Brain pericyte (primary cell): ENCODE measurements at places on chromosomes 6 and 20.

GRCh38 chr6:111952821-111953540 is 79.7 kb upstream of the FYN start:
- no peak for DNase-seq

DNA sequence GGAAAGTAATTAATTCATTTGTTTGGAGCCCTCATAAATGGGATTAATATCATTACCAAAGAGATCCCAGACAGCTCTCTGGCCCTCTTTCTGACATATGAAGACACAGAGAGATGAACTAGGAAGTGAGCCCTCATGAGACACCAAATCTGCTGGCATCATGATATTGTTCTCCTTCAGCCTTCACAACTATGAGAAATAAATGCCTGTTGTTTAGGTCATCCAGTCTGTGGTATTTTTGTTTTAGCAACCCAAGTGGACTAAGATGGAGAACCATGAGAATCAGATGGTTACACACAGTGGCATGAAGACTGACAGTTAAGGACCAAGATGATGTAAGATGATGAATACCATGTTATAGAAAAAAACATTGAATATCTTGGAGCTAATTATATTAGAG is 16.9 kb upstream of the HBS1L start:
- DNase-seq = no peak

GRCh38 chr6:113363866-113364265 is 493.3 kb upstream of the MARCKS start:
- no peak for DNase-seq

DNA sequence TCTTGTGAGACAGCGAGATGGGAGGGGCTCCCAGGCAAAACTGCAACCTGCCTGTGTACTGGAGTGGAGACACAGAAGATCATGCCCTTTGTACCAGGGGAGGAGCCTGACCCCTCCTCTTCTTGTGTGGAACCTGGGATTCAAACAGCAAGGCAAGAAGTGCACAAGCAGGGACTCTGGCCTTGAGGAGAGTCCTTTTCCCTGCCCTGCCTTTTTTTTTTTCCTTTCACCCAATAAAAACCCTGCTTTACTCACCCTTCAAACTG is 251.8 kb upstream of the OPRM1 start:
- no peak for DNase-seq

DNA sequence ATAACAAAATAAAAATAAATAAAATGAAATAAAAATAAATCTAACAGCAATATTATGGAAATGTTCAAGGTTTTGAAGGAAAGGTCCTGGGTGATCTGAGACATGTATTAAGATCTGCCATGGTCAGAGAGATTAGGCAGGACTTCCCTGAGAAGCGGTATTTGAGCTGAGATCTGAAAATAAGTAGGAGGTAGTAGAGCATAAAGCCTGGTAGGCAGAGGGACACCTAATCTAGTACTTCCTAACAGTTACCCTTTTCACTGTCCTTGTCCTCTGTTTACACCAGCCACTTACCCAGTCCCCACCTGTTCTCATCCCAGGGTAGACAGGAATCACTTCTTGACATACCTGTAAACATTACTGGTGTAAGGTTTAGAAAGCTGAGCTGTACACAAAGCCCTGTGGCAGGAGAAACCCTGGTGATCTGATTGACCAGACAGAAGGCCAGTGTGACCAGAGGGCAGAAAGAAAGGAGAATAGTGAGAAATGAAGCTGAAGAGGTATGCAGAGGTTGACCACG is 8.3 kb upstream of the ZNF318 start:
- no peak for DNase-seq

DNA sequence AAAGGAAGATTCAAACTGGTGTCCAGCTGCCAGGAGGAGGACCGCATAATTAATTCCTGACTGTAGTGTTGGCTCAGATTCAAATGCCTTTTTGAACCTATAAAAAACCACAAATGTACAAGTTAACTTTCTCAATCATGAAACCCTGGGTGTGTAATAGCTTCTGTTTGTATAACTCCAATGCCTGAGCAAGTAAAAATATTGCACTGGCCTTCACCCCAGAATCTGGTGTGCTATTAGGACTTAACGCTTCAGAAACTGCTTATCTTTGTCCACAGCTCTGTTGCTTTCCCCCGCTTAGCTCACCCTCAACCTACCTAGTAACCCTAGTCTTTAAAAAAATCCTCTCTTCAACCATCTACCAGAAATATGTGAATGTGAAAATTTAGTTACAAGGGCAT is 119.1 kb upstream of the MAP7 start:
- DNase-seq = peak; percentile 73

DNA sequence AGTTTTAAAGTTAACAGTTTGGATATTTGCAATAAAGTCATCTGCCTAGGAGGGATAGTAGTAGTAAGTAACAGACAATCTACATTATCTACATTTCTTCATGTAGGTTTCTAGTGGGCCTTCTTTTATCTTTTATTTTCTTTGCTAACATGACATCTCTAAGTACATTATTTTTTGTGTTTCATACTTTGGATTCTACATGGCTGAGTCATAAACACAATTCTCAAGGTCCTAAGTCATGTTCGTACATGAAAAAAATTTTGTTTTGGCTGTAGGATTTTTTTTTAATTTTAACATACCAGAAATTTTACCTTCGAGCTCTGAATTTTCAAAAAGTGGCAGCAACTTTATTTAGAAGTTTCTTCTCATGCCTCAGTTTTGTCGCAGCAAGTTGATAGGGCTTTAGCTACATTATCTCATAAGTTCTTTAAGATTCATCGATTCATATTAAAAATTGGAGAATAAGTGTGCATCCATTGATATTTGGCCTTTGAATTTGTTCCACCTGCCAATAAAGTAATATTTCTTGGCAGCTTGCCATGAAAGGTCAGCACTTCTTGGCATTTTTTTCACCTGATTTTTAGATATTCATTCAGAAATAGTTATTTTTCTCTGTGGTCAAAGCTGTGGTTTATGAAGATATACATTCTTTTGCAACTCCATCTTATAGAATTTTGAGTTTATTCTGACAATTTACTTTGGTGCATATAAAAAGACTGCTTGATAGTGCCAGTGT is 146.2 kb downstream of the GRIK2 start:
- DNase-seq = no peak

DNA sequence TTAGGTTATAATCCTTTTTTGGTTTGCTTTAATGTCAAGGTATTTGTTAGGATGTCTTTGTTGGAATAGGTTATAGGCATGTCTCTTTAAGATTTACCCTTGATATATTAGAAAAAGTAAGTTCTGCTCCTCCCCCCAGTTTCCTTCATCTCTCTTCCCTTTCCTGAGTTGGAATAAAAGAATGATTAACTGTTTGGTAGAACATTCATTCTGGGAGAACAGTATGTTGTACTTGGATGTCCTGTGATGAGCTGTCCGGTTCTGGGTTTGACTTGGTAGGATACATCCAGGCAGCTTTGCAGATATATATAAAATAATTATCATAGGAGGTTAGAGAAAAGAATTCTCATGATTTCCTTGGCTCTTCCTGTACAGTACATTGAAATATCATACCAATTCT is 199.6 kb upstream of the RREB1 start:
- DNase-seq = no peak

DNA sequence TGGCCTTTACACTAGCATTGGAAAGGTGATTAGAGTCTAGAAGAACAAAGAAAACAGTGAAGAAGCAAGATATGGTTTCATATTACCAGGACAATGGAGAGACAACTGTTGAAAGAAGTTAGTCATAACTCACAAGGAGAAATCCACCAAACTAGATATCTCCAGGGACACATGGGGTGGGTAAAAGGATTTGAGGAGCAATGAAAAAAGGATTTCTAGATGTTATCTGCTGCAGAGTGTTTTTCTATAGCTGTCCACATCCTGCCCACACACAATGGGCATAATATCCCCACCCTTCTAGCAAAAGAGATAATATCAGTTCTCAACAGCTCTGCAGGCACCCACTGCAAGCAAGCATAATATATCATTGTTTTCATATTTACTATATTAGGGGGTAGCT is 303.1 kb downstream of the HAO1 start:
- no peak for DNase-seq

DNA sequence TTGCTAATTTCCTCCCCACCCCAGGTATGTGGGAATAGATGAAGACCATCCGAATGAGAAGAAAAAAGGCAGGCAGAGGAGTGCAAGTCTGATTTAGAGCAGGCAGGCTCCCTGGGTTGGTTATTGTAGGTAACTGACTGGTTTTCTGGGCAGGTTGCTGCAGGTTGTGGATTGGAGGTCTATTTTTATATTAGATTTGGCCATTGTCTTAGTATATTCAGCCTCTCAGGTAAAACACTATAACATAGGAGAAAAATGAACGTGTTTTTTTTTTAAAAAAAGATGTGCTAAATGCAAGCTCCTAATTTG is 492 bp upstream of the TBC1D7 start:
- no peak for DNase-seq

DNA sequence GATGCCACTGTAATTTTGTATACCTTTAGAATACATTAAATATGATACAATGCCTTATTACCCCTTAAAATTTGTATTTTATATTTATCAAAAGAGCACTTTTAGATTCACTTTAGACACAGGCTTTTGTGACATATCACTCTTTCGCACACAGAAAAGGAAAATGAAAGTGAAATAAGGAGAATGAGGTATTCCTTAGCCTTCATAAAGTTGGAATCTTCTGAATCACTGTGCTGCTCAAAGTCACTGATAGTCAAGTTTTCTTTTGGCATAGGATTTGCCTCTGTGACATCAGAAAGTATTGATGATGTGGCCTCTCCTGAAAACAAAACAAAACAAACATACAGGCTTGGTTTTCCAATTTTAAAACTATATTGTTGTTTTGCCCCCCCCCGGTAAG is 1097.1 kb downstream of the KIF16B start:
- DNase-seq = no peak

DNA sequence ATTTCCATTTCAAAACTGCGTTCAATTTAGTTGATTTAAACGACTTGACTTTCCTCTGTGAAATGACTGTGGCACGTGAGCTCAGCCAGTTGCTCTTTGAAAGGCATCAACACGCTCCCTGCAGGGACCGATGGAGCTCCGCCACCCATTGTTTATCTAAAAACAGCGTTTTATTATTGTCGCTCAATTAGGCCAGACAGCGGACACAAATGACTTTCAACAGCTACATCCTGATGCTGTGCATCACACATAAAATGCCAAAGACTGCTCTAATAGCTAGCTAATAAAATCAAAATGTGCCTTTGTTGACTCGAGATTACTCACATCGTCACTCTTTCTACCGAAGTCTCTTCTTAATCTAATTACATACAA is 332.5 kb downstream of the CD83 start:
- no peak for DNase-seq

DNA sequence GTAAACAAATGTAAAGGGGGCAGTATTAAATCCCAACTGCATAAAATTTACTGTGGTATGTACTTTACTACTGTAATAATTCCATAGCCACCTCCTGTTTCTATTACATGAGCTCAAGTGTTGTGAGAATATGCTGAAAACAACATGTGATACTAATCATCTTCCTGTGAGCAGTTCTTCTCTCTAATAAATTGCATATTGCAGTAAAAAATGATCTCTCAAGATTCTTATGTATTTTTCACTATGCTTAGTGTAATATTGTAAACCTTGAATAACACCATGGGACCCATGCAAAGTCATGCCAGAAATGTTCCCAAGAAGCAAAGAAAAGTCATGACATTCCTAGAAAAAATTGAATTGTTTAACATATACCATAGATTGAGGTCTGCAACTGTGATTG is 133.0 kb upstream of the ATXN1 start:
- no peak for DNase-seq

DNA sequence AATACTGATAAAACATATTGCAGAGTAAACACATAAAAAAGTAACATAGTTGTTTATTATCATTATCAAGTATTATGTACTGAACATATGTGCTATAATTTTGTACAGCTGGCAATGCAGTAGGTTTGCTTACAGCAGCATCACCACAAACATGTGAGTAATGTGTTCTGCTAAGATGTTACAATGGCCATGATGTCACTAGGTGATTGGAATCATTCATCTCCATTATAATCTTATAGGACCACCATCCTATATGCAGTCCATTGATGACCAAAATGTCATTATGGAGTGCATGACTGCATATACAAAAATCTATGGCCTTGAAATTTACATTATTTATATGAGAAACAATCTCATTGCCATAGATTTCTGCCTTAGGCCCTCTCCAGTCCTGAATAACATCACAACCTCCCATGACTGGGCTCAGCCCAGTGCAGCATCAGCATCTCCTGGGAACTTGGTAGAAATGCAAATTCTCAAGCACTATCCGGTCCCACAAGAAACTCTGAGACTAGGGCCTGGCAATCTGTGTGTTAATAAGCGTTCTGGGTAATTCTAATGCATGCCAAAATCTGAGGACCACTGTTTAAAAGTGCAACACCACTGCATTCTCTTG is 352.0 kb upstream of the MARCKS start:
- no peak for DNase-seq

GRCh38 chr6:12716298-12716916 is at the start of gene PHACTR1:
PHACTR1 (plus strand) TSS chr6:12716767.
- no peak for DNase-seq

- no peak for DNase-seq
Observed at GRCh38 chr20:45336530-45337366, 11.5 kb downstream of the SDC4 start.

- no peak for DNase-seq
Observed at GRCh38 chr20:47501116-47501481, 588 bp upstream of the NCOA3 start.

GRCh38 chr6:115221198-115221597 is 839.5 kb downstream of the FRK start:
- no peak for DNase-seq

GRCh38 chr6:157879034-157879872 is 56.2 kb downstream of the SNX9 start:
- no peak for DNase-seq

- DNase-seq = no peak
Observed at GRCh38 chr6:64789476-64789875, 917.5 kb downstream of the EYS start.

DNA sequence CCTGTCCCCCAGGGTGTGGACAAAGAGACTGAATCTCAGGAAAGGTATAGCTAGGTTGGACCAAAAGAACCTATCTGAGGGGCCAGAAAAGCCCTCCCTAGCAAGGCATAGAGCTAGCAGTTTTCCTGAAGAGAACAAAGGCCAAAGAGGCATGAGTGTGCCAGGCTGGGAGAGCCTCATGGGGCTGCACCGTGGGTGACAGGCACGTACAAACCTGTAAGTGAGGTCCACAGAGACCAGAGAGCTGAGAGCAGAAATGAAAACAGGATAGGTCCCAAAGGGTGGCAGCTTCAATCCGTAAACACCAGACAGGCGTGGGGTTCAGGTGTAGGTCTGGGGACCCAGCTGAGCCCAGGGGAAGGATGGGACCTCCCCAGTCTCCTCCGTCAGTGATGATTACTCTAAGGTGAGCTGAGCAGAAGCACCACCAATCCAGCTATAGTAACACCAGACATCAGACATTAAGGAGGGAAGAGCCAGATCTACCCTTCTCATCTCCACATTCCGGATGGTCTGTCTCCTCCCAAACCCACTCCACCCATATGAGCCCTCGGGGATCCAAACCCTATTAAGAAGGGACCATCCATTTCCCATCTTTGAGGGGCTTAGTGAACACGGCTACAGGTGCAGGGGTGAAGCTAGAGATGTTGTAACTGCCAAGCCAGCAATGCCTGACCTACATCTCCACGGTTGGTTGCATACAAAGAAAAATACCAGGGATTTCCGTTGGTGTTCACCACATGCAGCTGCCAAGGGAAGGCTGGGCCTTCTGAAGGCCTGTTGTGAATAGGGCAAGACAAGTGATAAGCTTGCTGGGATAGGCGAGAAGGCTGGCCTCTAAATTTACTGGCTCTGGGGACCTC is 38.3 kb downstream of the BCL2L1 start:
- DNase-seq = no peak

- DNase-seq = no peak
Observed at GRCh38 chr6:124753562-124754105, 208.6 kb upstream of the RNF217 start.

GRCh38 chr20:38870733-38871559 is 55.3 kb upstream of the FAM83D start:
- no peak for DNase-seq
